ENCODE measurements at places on chromosomes 5 and 9.

- no peak for DNase-seq
These were observed 126.7 kb upstream of the SLCO6A1 start for GRCh38 chr5:102625468-102625867.

DNA sequence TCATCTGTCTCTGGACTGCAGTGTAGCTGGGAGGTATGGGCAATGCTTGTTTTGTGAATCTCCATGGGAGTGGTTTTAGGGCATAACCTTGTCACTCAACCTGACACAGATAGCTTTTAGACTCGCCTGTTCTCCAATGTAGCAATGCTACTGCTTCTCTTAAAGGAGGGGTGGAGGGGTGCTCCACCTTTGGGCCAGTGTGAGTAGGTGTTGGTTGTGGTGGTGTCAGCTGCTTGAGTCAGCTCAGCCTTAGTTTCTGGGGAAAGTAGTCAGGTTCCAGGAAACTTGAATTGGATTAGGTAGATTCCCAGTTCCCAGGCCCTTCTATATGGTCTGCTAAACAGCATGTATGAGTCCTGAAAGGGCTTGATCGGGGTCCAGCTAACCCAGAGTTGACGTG, 91.1 kb upstream of the PLPPR1 start:
- no peak for DNase-seq

DNA sequence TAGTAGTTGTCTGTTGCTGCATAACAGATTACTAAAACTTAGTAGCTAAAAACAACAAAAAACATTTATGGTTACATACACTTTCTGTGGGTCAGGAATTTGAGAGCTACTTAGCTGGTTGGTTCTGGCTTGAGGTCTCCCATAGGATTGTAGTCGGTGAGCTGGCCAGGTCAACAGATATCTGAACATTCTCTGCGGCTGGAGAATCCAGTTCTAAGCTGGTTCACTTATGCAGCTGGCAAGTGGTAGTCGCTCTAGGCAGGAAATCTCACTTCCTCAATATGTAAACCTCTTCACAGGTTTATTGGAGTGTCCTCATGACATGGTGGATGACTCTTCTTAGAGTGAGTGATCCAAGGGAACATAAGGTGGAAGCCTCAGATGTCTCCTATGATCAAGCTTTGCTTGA, 65.7 kb upstream of the TNFAIP8 start:
- no peak for DNase-seq

- DNase-seq = no peak
These were observed 21.0 kb downstream of the PAEP start for GRCh38 chr9:135582541-135582940.

GRCh38 chr9:112175796-112176315, 759 bp upstream of the SUSD1 start:
- DNase-seq = no peak

- DNase-seq = no peak
These were observed 269.8 kb upstream of the RFX3 start for GRCh38 chr9:3795556-3795955.

GRCh38 chr5:159202151-159202550, 7.2 kb downstream of the RNF145 start:
- no peak for DNase-seq

- no peak for DNase-seq
These were observed 97.3 kb downstream of the MRPL36 start for GRCh38 chr5:1702318-1702717.

- no peak for DNase-seq
These were observed 498.8 kb downstream of the ARHGEF28 start for GRCh38 chr5:74124826-74125225.

DNA sequence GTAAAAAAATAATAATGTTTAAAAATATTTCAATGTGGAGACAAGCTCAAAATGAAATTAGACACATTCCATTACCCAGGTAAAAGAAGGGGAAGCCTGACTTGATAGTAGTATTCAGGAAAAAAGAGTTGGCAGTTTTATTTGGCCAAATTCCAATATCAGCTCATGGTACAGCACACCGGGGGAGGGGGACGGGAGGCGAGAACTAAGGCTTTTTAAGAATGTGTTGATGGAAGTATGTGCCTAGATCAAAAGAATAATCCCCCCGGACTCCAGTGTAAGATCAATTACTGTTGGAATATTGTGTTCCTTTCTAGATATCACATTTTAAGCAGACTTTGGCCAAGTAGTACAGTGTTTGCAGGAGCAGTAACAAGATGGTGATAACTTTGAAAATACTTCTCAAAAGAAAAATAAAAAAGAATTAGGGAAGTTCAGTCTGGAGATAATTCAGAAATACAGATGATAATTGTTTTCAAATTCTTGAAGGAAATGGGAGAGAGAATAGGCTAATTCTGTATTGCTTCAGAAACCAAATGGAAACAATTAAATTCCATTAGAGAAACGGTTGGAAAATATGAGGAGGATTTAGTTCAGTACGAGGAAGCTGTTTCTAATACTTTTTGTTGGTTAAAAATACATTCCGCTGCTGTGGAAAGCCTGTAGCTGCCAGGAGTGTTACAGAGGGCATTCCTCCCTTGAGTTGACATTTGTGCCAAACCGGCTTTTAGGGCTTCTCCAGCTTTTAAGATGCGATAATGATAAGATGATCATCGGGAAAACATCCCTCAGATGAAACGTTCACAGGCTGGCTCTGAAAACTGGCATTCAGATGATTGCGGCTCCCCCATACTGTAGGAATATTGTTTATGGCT, 98.1 kb upstream of the ERBIN start:
- no peak for DNase-seq

GRCh38 chr5:137649228-137649935, 86.5 kb downstream of the KLHL3 start:
- no peak for DNase-seq

DNA sequence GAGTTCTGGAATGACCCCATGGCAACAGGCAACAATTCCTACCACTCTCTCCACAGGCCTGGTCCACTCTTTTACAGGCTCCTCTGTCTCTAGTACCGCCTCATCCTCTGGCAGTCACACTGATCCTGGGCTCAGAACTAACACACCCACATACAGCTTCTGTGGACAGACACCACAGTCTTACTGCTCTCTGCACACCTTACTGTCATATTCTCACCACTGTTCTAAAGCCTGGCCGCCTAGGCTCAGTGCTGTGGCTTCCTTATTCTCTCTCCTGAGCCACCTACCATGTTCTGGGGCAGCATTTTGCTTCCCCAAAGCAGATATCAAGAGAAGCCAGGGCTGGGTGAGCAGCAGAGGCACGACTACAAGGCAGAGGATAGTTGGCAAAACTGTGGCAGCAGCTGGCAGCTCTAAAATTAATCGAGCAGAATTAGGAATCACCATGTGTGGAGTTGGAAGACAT, 14.8 kb downstream of the REEP5 start:
- DNase-seq = no peak

- no peak for DNase-seq
These were observed 27.0 kb downstream of the ADGRD2 start for GRCh38 chr9:124477211-124477647.

GRCh38 chr9:16315720-16316119, 554.8 kb downstream of the BNC2 start:
- no peak for DNase-seq

GRCh38 chr5:83092619-83093018, 15.3 kb downstream of the XRCC4 start:
- no peak for DNase-seq

GRCh38 chr5:89930591-89931392, 478.8 kb downstream of the CETN3 start:
- DNase-seq = no peak

DNA sequence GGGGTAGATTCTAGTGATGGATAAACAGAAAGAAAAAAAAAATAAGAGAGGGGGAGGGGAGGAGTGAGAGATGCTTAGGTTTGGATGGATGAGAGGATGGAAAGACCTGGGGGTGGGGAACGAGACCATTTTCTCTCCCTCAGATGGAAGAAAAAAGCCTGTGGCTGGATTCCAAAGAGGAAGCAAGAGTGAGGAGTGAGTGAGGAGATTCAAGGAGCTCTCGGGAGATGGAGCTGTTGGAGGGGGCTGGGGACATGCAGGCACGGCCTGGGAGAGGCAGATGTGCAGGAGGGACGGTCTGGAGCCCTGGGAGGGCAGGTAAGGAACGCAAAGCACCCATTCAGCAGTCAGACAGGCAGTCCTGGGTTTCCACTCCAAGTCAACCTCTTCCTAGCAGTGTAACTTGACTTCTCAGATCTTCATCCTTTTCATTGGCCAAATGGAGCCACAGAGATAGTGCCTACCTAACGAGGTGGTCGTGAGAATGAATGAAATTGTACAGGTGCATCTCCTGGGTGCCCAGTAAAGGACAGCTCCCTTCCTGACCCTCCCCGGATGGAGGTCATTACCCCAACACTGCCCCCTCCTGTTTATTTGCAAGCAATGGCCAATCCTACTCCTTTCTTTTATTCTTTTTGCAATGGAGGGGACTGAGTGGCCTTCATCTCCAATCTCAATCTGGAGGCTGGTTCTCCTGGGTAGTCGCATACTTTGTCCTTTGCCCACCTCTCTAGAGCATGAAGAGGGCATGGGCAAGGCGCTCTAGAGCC, 52.2 kb downstream of the PCDH1 start:
- no peak for DNase-seq

DNA sequence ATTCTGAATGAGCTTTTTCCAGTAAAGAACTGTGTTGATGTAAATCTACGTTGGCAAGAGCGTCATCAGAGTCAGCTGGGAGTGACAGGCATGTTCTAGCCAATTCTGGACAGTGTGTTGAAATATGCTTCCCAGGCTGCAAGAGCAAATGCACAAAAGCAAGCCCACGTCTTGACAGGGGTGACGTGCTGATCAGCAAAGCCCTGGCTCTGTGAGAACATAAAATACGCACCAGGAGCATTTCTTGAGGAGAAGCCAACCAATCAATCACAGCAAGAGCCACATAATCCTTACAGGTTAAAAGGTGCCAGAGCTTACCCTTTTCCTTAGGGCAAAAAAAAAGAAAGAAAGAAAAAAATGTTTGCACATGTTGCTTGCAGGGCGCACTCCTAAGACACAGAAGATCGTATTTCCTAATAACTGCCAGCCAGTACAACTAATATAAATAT, 148.1 kb downstream of the PDE4D start:
- no peak for DNase-seq

DNA sequence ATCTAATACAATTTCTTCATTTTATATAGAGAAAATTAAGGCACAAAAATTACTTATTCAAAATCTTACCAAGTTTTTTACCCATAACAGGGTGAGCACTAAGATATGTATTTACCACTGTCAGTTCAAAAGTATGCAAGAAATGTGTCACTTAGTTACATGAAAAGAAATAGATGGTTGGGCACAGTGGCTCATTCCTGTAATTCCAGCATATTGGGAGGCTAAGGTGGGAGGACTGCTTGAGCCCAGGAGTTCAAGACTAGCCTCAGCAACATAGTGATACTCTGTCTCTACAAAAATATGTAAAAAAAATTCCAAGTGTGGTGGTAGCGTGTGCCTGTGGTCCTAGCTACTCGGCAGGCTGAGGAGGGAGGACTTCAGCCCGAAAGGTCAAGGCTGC, 19.4 kb downstream of the YIPF5 start:
- no peak for DNase-seq

GRCh38 chr5:119398727-119399466, 43.1 kb downstream of the TNFAIP8 start:
- no peak for DNase-seq

GRCh38 chr5:40029711-40030495, 605.1 kb upstream of the DAB2 start:
- DNase-seq = no peak

DNA sequence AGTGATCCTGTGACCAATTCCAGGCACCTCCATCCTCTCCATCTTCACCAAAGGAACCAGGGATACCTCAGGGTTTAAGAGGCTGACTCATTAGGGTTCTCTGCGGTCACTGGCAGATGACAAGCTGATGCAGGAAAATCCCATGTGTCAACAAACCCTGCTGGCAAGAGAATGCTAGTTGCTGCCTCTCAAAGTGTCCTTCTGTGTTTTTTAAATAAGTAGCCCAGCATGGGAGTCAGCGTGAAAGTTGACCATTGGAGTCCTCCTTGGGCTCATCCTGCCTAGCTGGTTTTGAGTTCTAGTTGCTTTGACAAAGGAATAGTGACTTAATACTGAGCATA, 200.2 kb downstream of the SLIT3 start:
- DNase-seq = no peak

DNA sequence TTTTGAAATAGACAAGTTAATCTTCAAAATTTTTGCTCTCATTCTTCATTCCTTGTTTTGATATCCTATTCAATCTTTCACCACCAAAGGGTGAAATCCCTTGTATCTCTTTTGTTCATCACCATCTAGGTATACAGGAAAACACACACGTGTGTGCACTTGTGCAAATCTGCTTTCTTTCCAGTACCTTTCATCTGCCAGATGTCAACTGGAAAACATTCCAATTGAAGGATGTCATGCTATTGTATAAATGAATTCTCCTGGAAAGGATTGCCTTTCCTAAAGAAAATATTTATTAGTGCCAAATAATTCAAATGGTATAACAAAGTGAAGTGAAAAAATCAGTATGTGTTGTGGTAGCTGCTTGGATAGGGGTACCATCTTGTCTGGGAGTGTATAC, 123.7 kb downstream of the RANBP17 start:
- DNase-seq = no peak

DNA sequence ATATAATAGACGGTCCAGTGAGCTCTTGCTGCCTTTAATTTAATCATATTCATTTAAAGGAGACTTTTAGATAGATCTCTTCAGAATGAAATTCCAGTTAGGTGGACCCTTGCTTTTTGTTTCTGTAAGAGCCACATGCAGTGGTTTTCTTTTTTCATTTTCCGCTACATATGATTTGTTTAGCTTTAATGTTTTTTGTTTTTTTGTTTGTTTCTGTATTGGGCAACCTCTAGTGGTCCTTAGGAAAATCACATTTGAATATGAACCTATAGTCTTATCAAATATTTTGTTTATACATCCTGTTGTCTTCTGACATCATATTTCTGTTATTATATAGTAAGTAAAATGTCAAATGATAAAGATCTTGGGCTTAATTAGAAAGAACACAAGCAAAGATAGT, 150.8 kb downstream of the HACD4 start:
- DNase-seq = no peak

DNA sequence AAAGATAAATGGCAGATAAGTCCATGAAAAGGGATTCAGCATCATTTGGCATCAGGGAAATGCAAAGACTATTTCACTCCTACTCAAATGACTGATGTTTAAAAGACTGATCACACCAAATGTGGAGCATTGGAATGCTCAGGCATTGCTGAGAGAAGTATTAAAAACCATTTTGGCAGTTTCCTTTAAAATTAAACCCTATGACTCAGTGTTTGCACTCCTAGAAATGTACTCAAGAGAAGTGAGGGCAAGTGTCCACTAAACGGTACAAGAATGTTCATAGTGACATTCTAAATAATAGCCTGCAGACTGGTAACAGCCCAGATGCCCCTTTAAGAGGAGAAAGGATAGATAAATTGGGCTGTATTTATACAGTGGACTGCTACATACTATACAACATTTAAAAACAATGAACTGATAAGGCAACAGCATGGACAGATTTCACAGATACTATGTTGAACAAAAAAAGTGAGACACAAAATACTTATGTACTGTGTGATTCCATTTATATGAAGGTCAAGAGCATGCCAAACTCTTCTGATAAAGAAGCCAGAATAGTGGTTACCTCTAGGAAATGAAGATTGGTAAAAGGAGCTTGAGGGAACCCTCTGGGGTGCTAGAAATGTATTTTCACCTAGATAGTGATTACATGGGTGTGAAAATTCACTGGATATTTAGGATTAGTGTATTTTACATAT, 24.6 kb downstream of the APC start:
- DNase-seq = no peak

- DNase-seq = no peak
These were observed 346.9 kb downstream of the ZNF608 start for GRCh38 chr5:124399426-124399961.

GRCh38 chr9:113562653-113563381, 99.3 kb downstream of the RGS3 start:
- DNase-seq = no peak

Measured in CD8-positive, alpha-beta memory T cell (primary cell).